CD4-positive, alpha-beta T cell (primary cell): ENCODE measurements at places on chromosomes 2 and 18.
A peak's percentile ranks its signal among the peaks of the same experiment; 100 is the strongest.

DNA sequence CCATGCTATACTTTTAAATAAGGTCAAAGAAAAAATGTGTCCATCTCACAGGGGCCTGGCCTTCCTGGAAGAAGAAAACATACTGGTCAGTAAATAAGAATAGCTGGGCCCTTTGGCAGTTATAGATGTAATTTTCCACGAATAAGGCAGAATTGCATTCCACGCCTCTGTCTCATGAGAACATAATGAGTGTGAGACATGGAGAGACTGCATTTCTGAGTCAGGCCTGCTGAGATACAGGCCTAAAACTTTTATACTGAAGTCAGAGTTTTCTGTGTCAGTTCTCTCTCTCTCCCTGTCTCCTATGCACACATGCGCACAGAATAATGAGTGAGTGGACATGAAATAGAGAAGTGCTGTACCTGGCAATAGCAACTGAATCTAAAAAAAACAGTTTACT lies 20.4 kb upstream of the IL1R1 start:
- DNase-seq: no peak

DNA sequence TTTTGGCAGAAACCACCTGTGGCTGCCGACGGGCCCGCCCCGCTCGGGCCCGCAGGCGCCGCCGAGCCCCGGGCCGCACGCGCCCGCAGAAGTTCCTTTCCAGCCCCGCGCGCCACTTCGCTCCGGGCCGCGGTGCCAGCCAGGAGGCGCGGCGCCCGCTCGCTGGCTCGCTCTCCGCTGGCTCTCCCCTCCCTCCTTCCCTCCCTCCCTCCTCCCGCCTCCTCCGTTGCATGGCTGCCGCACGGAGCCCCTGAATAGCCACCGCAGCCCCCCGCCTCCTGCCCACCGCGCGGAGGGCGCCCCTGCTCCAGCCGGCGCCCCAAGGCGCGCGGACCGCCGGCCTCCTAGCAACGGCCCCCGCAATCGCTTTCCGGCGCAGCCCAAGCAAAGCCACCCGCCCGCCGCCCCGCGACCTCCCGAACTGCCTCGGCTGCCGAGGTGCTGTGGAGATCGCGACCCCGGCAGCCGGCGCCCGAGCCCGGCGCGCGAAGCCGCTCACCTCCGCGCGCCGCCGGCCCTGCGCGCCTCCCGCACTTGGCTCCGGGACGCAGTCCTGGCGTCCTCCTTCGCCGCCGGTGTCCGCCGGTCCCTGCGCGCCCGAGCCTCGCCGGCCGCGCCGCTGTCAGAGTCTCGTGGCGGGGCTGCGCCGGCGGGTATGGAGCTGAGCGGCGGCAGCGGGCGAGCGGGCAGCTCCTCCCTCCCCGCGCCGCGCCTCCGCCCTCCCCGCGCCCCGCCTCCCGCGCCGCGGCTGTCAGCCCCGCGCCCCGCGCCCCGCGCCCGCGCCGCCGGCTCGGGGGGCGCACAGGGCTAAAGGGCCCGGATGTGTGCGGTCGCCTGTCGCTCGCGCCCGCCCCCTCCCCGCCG lies at the start of gene ZBTB7C:
Gene ZBTB7C, minus strand, starts transcription at position 657 of the 864 bp plus-strand sequence.
- DNase-seq: no peak

GRCh38 chr2:234880551-234881211 lies 71.1 kb upstream of the SH3BP4 start:
- no peak for DNase-seq

- no peak for DNase-seq
Observed at GRCh38 chr2:230666885-230667712, 45.5 kb upstream of the CAB39 start.

- DNase-seq: no peak
Observed at GRCh38 chr2:113089916-113090315, 22.1 kb downstream of the IL1F10 start.

DNA sequence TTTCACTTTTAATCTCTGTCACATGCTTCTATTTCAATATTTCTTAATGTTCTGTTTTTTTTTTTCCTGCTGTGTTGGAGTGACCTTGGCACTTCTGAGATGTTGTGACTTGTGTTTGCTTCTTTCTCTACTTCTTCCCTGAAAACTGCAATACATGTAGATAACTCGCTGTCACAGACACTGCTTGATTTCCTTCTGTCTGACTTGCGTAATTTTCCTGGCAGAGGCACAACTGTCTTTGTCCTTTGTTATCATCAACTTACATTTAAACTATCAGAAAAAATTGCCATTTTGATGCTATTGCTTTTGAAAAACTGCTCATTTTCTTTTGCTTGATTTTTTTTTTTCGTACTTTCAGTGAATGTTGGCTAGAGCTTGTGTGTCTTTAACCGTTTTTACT lies 69.0 kb downstream of the BABAM2 start:
- no peak for DNase-seq

DNA sequence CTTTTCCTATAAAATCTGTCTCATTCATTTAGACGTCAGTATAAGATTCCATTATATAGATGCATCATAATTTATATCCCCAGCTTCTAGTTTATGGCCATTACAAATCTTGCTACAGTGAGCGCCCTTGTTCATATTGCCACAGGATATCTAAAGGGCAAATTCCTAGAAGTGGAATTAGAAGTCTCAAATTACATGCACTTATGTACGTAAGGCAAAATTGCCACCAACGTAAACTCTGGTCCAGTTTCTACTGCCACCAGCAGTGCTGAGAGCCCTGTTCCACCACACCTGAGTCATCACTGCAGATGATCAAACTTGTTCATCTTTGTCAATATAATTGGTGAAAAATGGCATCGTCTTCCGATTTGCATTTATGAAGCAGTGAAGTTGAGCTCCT lies 90.9 kb upstream of the ID2 start:
- no peak for DNase-seq

- DNase-seq: peak; percentile 39
Observed at GRCh38 chr18:35355140-35355618, 11.0 kb upstream of the ZNF24 start.

DNA sequence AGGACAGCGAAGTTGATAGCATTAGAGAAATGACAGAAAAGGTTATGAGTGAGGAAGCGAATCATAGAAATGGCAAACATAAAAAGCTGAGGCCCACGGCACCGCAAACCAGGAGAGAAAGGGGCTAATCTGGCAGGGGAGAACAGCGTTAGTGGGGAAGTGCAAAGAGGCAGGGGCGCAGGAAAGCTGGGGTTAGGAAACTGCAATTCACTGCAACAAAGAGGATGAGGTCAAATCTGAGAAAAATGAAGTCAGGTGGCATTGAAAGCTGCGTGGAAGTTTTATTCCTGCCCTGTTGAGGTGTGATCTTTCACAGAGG lies 653 bp upstream of the ABI2 start:
- DNase-seq: no peak

DNA sequence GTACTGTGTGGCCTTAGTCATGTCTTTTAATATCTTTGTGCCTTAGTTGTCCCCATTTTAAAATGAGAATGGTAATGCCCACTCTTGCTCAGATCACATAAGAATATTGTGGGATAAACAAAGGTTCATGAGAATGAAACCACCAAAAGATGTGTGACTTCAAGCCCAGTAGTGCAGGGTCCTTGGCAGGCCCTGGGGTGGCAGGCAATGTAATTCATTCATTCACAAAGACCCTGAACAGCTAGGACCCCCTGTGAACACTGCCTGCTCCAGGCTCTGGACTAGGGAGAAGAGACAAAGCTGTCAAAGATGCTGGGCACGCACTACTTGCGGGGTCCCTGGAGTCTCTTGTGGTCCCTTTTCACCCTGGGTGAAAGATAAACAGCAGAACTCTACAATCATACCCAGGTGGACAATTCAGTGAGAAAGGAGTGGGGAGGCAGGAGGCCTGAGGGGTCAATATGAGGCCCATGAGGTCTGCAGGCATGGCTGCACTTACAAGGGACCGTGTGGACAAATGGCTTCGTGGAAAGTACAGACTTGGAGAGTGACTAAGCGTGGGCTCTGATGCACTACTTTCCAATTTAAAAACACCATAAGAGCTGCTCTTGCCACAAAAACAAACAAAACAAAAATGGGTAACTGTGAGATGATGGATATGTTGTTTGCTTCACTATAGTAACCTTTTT lies 136.1 kb downstream of the SMAD7 start:
- DNase-seq: peak; percentile 6

DNA sequence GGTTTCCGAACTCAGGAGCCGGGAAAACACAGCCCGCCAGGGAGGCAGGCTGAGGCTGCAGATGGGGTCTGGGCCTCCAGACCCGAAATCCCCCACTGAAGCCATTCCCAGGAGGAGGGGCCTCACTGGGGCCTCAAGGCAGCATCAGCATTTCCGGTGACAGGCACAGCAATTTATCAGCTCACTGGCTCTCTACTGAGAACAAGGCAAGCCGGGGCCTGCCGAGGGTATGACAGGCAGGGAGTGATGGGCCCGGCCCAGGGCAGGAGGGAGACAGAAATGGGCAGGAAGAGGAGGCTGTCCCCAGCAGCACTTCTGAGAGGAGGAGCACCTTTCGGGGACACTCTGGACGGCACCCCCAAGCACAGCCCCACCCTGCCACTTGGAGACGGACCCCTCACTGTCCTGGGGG lies 12.5 kb downstream of the SDC1 start:
- no peak for DNase-seq

- DNase-seq: peak; percentile 87
Observed at GRCh38 chr2:96537066-96537733, 648 bp downstream of the ARID5A start.

- no peak for DNase-seq
Observed at GRCh38 chr2:20917719-20918572, 95.0 kb upstream of the LDAH start.

- DNase-seq: no peak
Observed at GRCh38 chr18:47417807-47418206, 166.3 kb upstream of the SKOR2 start.

GRCh38 chr2:207978177-207978948 lies 47.0 kb downstream of the PLEKHM3 start:
- DNase-seq: no peak

DNA sequence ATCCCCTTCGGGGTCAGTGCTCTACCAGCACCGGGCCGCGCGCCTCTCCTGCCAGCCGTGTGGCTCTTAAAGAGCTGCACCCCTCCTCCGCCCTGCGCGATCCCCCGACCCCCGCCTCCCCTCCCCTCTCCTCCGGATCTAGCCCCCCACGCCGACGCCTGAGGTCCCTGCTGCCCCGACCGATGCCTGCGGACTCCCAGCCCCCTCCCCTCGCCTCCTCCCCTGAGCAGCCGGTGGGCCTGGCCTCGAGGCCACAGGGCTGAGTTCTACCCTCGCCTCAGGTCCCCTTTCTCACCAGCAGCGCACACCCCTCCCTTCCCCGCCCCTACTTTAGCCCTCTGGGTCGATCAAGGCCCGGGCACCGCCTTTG lies 5.8 kb upstream of the SIX3 start:
- no peak for DNase-seq

DNA sequence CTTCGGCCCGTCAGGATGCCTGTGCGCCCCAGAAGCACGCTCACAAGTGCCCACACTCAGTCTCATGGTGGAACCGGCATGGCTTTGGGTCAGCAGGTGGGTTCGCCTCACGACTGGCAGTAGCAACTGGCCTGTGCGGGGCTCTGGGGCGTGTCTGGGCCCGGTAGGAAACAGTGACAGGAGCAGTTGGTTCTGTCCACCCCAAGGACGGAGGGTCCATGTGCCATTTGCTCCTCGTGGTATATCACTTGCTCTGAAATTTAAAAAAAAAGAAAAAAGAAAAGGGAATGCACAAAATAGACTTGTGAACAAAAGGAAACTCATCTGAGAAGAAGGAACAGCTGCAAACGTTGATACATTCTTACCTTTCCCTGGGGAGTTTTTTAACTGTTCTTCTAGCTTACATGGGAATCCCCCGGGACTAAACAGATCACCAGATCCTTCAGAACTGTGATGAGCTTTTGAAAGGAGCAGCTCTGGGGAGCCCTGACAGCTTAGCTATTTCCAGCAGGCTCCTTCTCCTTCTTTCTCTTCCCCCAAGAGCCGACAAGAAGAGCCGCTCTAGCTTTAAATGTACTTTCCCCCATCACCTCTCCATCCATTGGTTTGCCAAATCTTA lies 42.8 kb downstream of the TRAPPC12 start:
- no peak for DNase-seq

GRCh38 chr2:123303731-123304130 lies 721.4 kb upstream of the CNTNAP5 start:
- no peak for DNase-seq

DNA sequence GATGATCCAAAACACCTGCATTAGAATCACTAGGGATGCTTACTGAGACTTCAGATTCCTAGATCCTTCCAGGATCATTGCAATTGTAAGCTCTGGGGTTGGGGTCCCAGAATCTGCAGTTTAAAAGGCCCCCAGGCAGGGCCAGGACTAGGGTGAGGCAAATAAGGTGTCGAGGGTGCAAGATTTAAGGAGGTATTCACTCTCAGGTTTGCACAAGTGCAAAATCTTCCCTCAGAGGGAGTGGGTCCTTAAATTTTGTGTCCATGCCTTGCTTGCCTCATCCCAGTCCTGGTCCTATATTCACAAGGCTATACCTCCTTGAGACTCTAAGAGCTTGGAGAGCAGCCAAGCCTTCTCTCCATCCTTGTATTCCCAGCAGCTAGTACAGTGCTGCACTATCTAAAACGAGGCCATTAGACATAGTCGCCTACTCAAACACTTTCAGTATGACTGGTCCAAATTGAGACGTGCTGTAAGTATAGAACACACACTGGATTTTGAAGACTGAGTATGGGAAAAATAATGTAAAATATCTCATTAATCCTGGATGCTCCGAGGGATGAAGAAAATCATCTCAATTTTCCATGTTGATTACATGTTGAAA lies 31.6 kb upstream of the MREG start:
- no peak for DNase-seq

- DNase-seq: no peak
Observed at GRCh38 chr2:203840655-203841205, 26.8 kb upstream of the CTLA4 start.
